ENCODE measurements at places on chromosomes 4 and X. TPM values are rescaled to one million over a fixed set of nuclear protein-coding genes. Genes with fewer than 3 reads are reported as not detected.

The GAGE1 gene
- total RNA-seq, result not detected

The DKK2 gene
- total RNA-seq, result not detected

GRCh38 chrX:150360331-150360730, 2.8 kb upstream of the MAMLD1 start:
- H3K4me1 ChIP-seq, result peaks cover 5% of the 10 kb centered on the region
- H3K27me3 ChIP-seq, result peaks cover 50% of the 10 kb centered on the region
- DNase-seq, result no peak

DNA sequence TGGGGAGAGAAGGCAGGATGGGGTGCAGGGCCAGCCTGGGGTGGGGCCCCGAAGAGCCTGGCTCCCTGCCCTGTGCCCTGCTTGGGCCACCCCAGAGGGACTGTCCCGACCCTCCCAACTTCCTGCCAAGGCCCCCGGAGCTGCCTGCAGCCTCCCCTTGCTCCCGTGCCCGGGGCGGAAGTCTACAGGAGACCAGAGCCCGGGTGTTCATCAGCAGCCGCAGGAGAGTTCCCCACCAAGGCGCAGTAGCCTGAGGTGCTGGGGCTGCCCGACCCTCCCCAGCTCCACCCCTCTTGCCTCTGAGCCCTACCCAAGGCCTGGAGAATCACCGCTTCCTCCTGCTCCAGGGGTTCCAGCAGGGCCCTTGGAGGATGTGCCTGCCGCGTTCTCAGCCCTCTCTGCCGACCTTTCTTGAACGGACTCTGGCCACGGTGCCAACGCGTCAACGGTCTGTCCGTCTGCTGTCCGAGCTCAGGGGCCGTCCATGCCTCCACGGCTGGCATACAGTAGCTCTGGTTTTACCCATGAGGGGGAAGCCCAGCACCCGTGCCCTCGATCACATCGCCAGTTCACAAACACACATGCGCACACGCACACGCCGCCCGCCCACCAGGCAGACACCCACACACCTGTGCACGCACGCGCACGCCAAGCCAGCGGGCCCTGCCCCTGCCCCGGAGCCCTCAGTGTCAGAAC, 36.0 kb upstream of the SPON2 start:
- no peaks in the 10 kb centered on the region for H3K27me3 ChIP-seq
- DNase-seq, result no peak
- no peaks in the 10 kb centered on the region for H3K36me3 ChIP-seq
- H3K4me3 ChIP-seq, result no peak overlapping the region

GRCh38 chr4:95531141-95531540, 17.6 kb downstream of the UNC5C start:
- no peak overlapping the region for H3K27ac ChIP-seq
- H3K4me3 ChIP-seq, result no peak overlapping the region
- DNase-seq, result no peak
- H3K36me3 ChIP-seq, result no peaks in the 10 kb centered on the region

The RIPPLY1 gene
- not detected for total RNA-seq

- H3K4me3 ChIP-seq, result peak overlapping the region; percentile 91
- peaks cover 96% of the 10 kb centered on the region for H3K27me3 ChIP-seq
- H3K4me1 ChIP-seq, result peaks cover 16% of the 10 kb centered on the region
- no peaks in the 10 kb centered on the region for H3K36me3 ChIP-seq
Observed at GRCh38 chr4:81030981-81031791, 678 bp downstream of the BMP3 start.

The AADAT gene
- 30.7 TPM for total RNA-seq

- H3K27ac ChIP-seq, result no peak overlapping the region
- H3K4me3 ChIP-seq, result no peak overlapping the region
- H3K4me1 ChIP-seq, result no peaks in the 10 kb centered on the region
- no peaks in the 10 kb centered on the region for H3K27me3 ChIP-seq
Observed at GRCh38 chr4:146334862-146335449, 120.6 kb downstream of the REELD1 start.

The MAGEA1 gene
- not detected for total RNA-seq

DNA sequence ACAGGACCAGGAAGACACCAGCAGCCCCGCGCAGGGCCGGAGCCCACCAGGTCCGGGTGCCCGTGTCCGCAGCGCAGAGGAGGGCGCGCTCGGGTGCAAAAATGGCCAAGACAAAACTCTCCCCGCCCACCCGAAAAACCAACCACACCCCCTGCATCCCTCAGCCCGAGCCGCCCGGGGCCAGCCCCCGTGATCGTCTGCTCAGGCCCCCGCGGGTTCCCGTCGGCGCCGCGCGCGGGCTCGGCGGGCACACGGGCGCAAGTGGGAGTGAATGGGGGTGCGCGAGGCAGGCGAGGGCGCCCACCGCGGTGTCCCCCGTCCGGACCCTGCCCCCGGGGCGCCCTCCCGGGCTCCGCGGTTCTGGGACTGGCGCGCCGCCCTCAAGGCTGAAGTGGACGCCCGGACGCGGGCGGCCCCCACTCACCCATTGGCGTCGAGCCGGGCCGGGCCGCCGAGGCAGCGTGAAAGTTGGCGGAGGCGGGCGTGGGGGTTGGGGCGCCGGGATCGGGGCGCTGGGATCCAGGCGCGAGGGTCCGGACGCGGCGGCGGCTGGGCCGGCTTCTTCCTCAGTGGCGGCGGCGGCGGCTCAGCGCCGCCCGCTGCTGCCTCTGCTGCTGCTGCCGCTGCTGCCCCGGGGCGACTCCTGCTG, 393 bp downstream of the SH3KBP1 start:
- no peak overlapping the region for H3K27ac ChIP-seq
- DNase-seq, result peak; percentile 8
- H3K36me3 ChIP-seq, result no peaks in the 10 kb centered on the region
- peaks cover 9% of the 10 kb centered on the region for H3K4me1 ChIP-seq

DNA sequence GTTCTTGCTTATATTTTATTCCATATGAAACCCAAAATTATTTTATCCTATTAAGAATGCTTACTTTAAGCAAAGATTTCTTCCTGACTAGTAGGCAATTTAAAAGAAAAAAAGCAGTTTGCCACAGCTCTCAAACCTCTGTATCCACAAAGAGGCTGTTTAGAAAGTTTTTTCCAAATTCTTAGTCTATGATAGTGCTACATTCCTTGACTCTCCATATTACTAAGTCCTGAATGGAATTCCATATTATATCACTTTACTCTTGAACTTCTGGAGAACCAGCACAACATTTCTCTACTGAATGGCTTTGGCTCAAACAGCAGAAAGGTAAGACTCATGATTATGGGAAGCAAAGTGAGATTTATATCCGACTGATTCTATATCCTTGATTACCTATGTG, 8.3 kb downstream of the SLC10A6 start:
- H3K36me3 ChIP-seq, result no peaks in the 10 kb centered on the region
- H3K4me1 ChIP-seq, result peaks cover 4% of the 10 kb centered on the region
- DNase-seq, result no peak
- no peak overlapping the region for H3K27ac ChIP-seq

DNA sequence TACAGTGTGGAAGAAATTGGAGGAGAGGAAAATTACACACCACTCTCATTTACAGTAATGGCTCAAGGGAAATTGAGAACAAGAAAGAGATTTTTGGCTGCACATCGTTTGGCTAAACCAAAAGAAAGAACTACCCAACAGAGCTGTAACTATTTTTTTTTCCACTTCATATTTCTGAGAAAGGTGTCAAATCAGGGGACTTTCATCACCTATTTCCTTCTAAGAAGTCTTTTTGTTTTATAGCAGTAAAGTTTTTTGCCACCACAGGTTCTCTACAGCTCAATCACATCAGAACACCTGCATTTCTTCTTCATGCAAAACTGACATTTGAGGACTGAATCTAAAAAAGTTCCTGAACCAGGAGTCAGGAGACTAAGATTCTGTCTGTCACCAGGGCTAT, 57.5 kb upstream of the TNIP3 start:
- H3K4me3 ChIP-seq, result no peak overlapping the region
- DNase-seq, result no peak
- no peak overlapping the region for H3K27ac ChIP-seq
- no peaks in the 10 kb centered on the region for H3K4me1 ChIP-seq

- no peak overlapping the region for H3K27ac ChIP-seq
- H3K27me3 ChIP-seq, result no peaks in the 10 kb centered on the region
- H3K4me3 ChIP-seq, result no peak overlapping the region
- H3K4me1 ChIP-seq, result no peaks in the 10 kb centered on the region
- peaks cover under 1% of the 10 kb centered on the region for H3K36me3 ChIP-seq
Observed at GRCh38 chrX:30039768-30040167, 175.6 kb upstream of the MAGEB2 start.

DNA sequence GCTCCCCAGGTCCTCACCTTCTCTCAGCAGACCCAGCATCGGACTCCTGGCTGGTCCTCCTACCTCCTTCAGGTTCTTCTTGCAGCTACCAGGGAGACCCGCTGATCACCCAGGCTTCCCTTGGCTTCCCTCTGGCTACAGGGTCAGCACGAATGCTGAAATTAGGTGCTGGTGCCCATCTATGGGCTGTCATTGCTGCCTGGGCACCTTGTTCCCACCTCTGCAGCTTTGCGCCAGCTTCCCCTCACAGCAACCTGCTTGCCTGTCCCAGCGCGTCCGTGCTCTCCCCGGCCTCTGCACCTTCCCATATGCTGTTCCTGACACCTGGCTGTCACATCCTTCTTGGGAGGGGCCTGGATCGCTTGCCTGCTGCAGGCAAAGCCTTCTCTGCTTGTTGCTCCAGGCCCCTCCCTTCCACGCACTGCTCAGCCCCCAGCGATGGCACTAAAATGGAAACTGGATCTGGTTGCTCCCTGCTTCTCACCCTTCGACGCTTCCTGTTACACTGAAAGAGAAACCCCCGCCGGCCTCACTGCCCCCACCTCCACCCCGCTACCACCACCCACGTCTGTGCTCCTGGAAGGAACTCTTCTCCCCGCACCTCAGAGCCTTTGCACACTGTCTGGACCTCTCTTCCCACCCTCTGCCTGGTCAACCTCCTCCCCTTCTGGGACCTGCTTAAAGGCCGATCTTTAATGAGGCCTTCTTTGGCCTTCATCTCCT, 22.2 kb downstream of the C4orf50 start:
- peaks cover 45% of the 10 kb centered on the region for H3K27me3 ChIP-seq
- H3K4me3 ChIP-seq, result no peak overlapping the region
- peaks cover 3% of the 10 kb centered on the region for H3K4me1 ChIP-seq
- DNase-seq, result no peak
- H3K27ac ChIP-seq, result no peak overlapping the region

DNA sequence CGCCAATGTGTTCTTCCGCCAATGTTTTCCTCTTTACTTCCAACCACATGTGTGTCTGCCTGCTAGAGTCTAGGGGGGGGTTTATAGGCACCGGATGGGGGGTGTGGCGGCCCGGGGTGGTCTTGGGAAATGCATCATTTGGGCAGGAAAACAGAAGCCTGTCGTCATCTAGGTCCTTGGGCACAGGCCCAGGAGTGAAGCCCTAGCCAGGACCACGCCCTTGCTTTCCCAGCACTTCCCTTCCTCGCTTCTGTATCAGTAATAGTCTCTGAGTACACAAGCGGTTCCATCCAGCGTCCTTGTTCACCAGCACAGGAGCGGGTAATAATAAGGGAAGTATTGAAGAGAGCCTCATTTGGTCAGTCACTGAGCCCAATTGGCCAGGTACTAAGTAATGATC, 74.5 kb downstream of the QDPR start:
- DNase-seq, result no peak
- no peaks in the 10 kb centered on the region for H3K36me3 ChIP-seq
- H3K4me3 ChIP-seq, result no peak overlapping the region
- no peak overlapping the region for H3K27ac ChIP-seq
- H3K27me3 ChIP-seq, result no peaks in the 10 kb centered on the region

DNA sequence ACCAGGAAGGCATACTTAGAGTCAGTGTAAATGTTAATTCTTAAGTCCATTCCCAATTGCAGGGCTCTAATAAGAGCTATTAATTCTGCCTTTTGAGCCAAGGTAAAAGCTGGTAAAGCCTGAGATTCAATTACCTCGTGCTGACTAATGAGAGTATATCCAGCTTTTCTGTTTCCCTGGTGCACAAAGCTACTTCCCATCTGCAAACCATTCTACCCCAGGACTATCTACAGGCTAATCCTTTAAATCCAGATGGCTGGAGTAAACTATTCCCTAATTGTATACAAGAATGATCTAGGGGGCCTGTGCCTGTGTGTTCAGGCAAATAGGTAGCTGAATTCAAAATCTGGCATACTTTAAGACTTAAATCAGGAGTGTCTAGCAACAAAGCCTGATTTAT, 365.0 kb downstream of the GPM6A start:
- H3K36me3 ChIP-seq, result no peaks in the 10 kb centered on the region
- no peak overlapping the region for H3K27ac ChIP-seq
- no peak overlapping the region for H3K4me3 ChIP-seq
- H3K4me1 ChIP-seq, result no peaks in the 10 kb centered on the region

The PPP3CA gene
- 12.2 TPM for total RNA-seq

- H3K27ac ChIP-seq, result no peak overlapping the region
- no peaks in the 10 kb centered on the region for H3K4me1 ChIP-seq
- no peaks in the 10 kb centered on the region for H3K36me3 ChIP-seq
Observed at GRCh38 chr4:77360451-77360850, 203.4 kb downstream of the CCNG2 start.

DNA sequence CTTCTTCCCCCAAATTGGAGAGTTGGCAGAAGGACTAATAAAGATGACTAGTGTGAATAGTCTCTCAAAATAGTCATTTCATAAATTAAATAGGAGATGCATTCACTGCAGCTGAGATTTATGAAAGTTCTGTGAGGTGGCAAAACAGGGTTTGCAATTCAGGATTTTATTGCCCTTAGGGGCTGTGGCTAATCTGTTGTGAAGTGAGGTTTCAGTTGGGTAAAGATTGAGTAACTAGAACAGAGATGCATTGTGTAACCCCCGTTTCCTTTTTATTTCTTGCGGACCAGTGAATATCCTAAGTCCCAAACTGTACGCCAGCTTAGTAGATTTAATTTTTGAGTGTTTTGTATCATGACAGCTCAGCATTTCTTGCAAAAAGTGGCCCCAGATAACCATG, 16.2 kb upstream of the SCRG1 start:
- no peaks in the 10 kb centered on the region for H3K27me3 ChIP-seq
- no peak for DNase-seq
- H3K36me3 ChIP-seq, result no peaks in the 10 kb centered on the region
- H3K4me1 ChIP-seq, result peaks cover 21% of the 10 kb centered on the region
- no peak overlapping the region for H3K27ac ChIP-seq

- H3K4me1 ChIP-seq, result peaks cover 9% of the 10 kb centered on the region
- H3K27ac ChIP-seq, result no peak overlapping the region
- DNase-seq, result no peak
- H3K27me3 ChIP-seq, result no peaks in the 10 kb centered on the region
- no peak overlapping the region for H3K4me3 ChIP-seq
Observed at GRCh38 chrX:11346121-11346682, 53.0 kb downstream of the AMELX start.

The RPS6KA6 gene
- 7.8 TPM for total RNA-seq

DNA sequence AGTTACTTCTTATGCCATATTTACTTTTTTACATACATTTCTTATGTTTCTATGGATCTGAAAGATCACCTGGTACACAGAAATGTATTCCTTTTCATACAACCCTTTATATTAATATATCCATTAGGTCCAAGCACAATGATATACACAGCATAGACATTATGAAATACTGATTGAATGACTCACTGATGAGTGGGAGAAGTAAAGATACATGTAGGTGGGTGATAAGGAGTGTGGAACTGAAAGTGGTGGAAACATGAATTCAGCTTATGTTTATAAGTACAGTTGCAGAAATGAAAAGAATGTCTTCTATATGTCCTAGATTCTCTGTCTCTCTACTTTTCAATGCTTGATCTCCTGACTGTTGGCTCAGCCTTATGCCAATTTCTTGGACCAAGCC, 87.9 kb downstream of the YIPF7 start:
- no peaks in the 10 kb centered on the region for H3K4me1 ChIP-seq
- H3K36me3 ChIP-seq, result no peaks in the 10 kb centered on the region
- H3K4me3 ChIP-seq, result no peak overlapping the region
- H3K27ac ChIP-seq, result no peak overlapping the region
- H3K27me3 ChIP-seq, result peaks cover 6% of the 10 kb centered on the region

The BEX5 gene
- 3.8 TPM for total RNA-seq

GRCh38 chr4:181224852-181225251, 1018.4 kb upstream of the TENM3 start:
- H3K36me3 ChIP-seq, result no peaks in the 10 kb centered on the region
- no peaks in the 10 kb centered on the region for H3K27me3 ChIP-seq
- DNase-seq, result no peak
- H3K4me3 ChIP-seq, result no peak overlapping the region
- no peak overlapping the region for H3K27ac ChIP-seq
